ENCODE measurements at places on chromosomes 11 and 22.

DNA sequence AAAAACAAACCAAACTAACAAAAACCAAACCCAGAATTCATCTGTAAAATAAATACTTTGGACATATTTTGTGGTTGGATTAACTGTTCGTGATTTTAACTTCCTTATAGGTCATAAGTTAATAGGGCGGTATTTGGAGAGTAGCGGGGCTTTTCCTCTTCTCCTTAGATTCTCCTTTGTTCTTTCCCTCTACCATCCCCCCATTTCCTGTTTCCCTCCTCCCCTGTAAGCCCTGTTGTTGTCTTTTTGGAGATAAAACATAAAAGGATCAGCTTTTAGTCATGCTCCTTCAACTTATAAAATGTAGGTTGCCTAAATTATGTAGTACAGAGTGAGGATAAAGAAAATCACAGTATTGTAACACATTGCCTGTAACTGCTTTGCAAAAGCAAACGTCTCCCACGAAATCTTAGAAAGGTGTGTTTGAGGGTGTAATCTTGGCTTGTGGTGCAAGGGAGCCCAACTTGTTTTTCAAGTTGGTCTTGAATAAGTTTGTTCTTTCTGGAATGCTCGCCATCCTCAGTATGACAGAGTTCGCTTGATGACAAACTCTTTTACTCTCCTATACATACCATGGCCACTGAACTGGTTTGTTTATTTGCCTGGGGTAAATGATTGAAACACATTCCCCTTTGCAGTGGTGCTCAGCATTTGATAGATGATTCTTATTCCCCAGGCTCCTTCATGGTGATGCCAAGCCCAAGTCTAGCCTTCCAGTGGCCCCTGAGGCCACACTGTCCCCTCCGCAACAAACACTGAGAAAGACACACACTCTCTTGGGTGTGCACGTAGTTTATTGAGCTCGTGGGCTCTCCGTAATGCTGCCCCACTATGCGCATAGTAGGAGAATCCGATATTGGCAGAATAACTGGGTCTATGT, 49.4 kb downstream of the TEAD1 start:
- no peak for DNase-seq

DNA sequence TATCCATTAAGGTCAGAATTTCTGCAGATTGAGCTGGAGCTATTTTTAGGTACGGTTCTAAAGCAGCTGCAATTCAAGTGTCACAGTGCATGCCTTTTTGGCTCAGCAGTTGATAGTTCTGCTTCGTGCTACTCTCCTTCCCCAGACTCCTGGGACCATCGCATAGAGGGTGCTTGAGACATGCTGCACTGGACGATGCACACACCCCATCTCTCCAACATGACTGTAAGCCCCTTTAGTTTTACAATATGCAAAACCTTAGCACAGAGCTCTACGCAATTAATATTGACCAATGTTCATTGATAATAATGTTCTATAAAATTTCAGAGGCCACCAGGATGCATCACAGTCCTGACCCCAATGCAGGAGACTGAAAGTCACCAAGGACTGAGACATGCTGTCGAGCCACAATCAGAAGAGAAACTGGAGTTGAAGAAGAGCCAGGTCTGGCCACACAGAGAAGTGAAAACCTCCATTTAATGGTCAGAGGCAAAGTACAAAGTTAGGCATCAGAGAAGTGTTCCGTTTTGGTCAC, 120.9 kb upstream of the ZC3H12C start:
- no peak for DNase-seq

- no peak for DNase-seq
Measured at GRCh38 chr11:8268530-8269400, 5.1 kb upstream of the LMO1 start.

DNA sequence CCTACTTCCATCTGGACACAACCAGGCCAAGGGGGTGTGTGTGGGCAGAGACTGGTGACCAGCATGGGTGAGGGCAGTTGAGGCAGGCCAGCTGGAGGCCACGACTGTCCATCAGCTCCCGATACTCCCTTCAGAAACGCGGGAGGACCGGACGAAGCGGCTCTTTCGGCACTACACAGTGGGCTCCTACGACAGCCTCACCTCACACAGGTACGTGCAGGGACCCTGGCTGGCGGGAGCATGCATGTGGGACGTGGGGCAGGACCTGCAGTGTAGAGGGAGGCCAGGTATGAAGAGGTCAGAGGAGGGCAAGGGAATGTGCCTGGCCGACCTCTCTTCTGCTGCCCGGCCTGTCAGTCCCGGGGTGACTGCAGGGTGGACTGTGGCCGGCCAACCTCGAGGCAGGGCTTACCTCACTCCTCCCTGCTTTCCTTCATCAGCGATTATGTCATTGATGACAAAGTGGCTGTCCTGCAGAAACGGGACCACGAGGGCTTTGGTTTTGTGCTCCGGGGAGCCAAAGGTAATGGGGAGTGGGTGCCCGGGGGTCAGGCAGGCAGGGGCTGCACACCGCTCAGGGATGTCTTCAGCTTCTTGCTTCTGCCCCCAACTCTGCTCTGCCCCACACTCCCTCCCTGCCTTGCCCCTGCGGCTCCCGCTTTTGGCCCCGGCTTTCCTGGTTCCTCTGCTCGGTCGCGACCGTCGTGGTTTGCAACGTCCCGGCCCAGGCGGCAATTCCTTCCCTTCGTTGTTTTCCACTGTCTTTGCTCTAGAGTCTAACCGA, 31.3 kb downstream of the SHANK3 start:
- no peak for DNase-seq

DNA sequence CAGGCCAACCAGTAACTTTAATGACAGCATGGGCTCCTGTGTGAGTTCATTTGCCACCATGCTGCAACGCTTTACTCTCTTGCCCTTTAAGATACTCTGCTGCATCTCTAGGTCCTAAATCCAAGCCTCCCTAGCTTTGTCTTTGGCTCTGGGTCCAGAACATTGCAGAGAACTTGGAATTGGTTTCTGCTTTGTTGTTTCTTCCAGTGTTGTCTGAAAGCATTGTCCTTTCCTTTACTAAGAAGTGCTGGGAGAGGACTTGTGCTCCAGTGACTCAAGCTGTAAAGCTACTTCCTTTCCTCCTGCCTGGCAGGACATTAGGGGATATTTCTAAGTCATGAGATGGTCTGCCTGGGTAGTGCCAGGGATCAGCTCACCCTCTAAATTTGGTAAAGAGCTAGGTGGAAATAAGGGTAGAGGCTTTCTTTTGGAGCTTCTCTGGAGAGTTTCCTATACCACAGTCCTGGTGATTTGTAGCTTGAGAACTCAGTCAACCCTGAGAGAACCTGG, 202.5 kb upstream of the CADM1 start:
- no peak for DNase-seq

DNA sequence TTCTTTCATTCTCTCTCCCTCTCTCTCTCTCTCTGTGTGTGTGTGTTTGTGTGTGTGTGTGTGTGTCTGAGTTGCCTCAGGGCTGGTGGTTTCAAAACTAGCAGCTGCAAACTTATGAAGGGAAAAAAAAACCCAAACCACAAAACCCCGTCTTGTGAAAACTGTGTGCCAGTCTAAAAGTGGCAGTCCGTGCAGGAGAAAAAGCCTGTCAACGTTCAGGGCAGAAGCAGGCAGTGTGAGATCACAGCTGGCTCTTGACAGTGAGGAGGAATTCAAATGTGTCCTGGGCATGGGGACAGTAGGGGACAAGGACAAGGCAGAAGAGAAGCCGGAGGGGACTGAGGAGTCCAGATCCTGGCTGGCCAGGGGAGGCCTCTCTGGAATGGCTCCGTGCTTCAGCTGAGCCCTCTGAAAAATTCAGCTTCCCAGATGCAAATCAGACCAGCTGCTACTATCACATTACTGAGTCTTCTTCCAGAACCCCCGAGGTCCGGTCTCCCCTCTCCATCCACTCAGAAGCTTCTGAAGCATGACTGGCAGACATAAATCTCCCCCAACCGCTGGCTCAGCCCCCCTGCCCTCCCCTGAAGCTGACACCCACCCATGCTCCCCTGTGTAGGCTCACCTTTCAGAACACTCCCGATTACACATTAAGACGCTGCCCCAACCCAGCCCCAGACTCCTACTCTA, 31.9 kb downstream of the FLI1 start:
- no peak for DNase-seq

GRCh38 chr11:16935518-16936302, 78.5 kb downstream of the PLEKHA7 start:
- DNase-seq = no peak

- no peak for DNase-seq
Measured at GRCh38 chr11:72932132-72932570, 117.9 kb downstream of the ATG16L2 start.

DNA sequence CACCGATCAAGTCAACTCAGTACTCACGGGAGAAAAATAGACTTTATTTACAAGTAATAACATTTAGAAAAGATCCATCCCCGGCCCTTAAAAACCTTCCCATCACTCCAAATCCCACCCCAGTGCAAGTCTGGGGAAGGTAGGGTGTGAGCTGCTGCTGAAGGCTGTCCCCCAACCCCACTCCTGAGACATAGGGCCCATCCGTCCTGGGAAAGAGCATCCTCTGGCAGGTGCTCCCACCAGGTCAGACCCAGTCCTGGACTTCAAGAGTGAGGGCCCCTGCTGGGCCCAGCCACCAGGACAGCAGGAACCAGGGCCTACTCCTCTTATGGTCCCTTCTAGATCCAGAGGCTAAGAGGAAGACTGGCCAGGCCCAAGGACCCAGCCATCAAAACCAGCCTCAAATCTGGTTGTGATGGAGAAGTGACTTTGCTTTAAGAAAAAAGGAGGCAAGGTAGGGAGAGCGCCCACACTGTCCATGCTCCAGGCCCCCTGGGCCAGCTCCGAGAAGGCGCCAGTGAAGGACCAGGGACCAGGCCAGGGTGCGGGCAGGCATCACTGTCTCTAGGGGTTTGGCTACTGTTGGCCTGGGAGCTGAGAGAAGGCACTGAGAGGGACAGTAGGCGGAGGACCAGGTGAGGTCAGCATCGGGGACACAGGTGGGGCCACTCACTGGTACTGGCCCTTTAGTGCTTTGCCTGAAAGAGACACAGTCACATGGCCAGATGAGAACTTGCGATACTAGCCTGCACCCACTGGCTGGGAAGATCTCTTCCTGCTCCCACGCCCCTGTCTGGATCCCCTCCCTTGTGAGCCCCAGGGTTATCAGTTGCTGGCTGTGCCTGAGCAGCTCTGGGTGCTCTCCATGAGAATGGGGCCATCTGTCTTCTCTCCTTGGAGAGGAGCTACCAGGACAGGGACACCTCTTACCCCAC, 4.4 kb downstream of the IL18BP start:
- no peak for DNase-seq

- no peak for DNase-seq
Measured at GRCh38 chr11:35003658-35004057, 87.2 kb downstream of the PDHX start.

DNA sequence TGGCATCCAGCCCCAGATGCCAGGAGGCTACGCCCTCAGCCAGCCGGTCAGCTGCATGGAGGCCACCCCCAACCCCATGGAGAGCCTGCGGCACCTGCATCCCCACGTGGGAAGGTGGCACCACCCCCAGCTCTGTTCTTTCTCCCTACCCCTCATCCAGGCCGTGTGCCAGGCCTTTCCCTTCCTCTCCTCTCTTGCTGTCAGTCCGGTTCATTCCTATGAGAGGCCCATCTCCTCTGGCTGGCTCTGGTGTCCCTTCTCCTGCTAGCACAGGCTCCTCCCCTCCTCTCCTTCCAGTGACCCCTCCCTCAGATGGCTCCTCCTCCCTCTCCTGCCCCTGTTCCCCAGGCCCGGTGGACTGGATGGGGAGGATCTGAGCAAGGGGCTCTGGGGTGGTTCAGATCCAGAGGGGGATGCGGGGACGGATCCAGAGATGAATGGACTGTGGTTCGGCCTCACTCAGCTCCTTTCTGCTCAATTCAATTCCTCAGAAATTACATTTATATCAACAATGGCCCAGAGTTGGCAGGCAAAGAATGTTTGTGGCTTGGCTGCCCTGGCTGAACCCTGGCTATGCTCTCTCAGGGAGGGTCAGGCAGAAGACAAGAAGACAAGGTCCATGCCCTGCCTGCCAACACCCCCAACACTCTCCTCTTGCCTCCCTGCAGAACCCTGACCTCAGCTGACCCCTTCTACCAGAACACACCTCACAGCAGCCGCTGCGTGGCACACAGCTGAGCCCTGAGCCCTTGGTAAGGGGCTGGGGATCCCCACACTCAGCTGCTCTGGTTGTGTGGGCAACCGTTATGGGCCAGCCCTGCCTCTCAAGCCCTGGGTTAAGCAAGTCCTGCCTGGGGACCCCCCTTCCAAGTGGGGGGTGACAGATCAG, 18.5 kb upstream of the LRRC10B start:
- peak; percentile 63 for DNase-seq

DNA sequence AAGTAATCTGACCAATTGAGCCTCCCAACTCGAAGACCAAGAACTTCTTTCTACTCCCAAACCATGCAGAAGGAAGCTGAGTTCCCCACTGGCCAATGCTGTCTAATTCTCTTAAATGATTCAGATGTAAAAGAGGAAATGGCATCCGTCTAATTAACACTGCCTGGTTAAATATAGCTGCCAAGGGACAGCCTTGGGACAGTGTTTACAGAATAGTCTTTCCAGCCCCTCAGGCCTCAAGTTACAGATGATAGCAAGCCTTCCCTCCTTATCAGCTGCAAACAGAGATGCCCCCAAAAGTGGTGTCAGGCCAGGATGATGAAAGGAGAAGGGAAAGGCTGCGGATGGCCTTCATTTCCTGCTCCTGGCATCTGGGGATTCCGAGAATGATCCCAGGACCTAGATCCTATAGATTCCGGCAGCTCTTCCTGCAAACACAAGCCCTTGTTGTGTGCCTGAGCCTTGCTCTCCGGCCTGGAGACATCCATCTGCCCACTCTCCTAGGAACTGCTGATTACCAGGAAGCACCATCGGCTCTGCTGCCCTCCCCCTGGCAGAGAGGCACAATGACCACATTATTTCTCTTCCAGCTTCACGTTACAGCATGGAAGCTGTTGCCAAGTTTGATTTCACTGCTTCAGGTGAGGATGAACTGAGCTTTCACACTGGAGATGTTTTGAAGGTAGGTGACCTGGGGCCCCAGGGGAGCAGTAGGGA, 13.5 kb upstream of the TMA7B start:
- no peak for DNase-seq

GRCh38 chr11:116061322-116061721, 557.1 kb upstream of the CADM1 start:
- no peak for DNase-seq

DNA sequence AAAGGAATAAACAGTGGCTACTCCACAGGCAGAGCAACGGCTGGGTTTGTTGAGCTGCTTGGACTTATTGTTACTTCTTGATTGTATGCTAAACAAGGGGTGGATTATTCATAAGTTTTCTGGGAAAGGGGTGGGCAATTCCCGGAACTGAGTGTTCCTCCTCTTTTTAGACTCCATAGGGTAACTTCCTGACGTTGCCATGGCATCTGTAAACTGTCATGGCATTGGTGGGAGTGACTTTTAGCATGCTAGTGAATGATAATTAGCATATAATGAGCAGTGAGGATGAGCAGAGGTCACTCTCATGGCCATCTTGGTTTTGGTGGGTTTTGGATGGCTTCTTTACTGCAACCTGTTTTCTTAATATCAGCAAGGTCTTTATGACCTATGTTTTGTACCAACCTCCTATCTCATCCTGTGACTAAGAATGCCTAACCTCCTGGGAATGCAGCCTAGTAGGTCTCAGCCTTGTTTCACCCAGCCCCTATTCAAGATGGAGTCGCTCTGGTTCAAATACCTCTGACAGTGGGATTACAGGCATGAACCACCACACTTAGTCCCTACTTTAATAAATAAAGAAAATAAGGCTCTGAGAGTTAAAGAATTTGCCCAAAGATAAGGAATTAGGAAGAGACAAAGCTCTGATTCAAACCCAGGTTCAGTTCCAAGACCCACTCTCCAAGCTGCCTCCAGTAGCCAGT, 65.6 kb upstream of the CLMP start:
- DNase-seq = no peak

Measured in H1 (cell line).